Activated T-helper 1 cell treated with anti-CD3 and anti-CD28 coated beads, Interleukin-12 subunit alpha, Interleukin-12 subunit beta, Interleukin-2, Interleukin-4 antibody, amounts not matched to agents 30 ng/mL and 10 ng/mL and 1 ng/mL, durations not matched to agents 14 hours and 24 hours and 36 hours (primary cell): ENCODE measurements at places on chromosomes 7 and 10.

DNA sequence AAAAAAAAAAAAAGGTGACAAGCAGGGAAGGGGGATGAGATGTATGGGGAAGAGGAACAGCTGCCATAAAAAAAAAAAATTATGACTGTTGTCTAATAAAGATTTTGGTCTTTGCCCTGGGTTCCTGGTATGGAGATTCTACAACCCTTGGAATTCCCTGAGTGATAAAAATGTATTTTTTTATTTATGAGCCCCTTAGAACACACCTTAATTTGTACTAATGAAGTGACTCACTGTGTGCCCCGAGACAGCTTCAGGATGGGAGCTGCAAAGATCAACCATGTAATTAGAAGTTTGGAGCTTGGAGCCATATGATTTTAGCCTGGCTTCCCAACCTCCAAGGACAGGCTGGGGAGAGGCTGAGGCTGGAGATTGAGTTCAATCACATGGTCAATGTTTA is 69.7 kb downstream of the NHLRC2 start:
- DNase-seq = no peak

DNA sequence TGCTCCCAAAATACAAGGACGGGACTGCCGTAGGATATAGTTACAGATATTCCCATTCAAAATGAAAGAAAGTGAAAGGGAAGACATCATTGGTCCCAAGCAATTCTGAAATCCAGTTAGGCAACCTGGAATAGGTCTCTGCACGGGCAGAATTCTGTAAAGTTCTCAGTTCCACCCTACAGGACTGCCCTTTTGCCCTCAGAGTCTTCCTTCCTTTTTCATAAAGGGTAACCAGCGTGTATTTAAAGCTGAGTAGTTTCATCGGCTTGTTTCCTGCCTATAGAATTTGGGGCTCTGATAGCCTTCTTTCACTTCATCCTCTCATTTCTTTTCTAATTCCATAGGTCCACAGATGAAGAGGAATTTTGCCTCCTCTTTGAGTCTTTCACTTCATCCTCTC is 20.0 kb downstream of the COPG2 start:
- DNase-seq = no peak

DNA sequence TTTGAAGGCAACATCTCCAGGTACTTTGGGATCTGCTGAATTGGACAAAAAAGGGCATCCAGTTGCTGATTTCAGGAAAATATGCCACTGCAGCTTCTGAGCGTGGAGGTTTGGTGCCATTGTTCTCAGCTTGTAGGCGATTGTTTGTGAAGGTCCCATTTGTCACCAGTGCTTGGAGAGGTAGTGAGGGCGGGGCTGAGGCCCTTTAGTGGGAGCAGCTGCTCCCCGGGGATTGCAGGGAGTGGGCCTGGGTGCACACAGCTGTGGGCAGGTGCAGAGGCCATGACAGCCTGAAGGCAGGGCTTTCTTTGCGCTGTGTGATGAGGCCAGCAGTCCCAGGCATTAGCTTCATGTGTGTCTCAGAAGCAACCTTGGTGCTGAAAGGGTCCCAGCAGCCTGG is 3.9 kb downstream of the FAM20C start:
- DNase-seq = no peak

DNA sequence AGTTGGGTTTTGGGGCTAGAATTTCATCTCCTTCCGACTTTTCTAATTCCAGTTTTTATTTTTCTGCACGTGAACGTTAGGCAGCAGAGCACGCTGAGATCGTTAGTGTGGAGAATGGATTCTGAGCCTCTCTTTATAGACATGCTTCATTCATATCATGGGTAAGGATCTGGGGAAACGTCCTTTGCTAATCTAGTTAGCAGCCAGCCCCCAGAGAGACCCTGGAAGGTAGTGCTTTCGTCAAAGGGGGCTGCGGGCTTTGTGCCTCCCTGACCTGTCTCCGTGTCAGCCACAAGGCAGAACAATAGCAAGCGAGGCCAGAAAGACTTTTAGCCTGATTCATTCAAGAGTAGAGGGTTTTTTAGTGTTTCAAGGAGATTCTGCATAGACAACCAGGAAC is 196.3 kb upstream of the KLF6 start:
- DNase-seq = no peak

DNA sequence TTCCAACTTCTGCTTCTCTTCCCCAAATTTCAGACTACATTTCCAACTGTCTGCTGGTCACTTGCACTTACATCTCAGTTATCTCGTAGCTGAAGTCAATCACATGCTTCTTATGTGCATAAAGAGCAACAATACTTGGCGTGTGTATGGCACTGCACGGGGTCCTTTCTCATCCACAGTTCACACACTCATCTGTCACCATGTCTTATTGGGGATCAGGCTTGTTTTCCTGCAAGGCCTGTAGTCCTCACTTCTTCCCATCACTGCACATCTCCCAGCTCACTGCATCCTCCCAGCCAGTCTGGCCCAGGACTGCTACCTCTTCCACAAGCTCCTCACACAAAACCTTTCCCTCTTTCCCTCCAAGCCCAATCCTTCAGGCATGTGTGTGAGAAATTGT is 35.3 kb downstream of the NUDCD3 start:
- no peak for DNase-seq

DNA sequence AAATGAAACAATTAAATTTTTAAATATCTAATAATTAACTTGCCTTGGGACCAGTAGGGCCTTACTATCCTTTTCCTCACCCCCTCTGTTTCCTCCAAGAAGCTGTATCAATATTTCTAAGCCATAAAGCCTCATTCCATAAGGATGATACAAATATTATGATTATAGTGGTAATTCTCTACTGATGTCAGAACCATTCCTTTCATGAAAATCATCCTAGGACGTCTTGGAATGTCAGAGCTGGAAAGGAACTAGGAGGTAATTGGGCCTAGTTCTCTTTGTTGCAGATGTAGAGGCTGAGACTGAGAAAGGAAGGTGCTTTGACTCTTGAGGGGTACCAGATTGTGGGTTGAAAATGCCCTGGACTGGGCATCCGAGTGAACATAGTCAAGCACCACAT is 766.7 kb upstream of the GHITM start:
- DNase-seq = no peak

DNA sequence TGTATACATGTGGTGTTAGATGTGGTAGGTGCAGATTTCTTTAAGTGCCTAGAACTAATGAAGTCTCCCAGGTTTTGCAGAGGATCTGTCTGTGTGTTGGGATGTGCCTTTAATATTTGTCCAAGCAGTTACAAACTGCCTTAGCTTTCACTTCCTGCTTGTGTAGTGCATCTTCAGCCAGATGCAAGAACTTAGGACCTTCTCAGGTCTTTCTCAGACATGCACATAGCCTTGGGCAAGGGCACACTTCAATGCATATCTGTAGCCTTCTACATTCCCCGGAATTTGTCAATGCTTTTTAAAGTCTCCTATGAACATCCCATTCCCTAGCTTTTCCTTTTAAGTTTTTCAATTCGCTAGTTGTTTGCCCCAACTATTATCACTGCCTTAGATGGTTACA is 47.2 kb upstream of the SLC39A12 start:
- DNase-seq = no peak

- no peak for DNase-seq
These were observed 1.7 kb upstream of the CFAP43 start for GRCh38 chr10:104233817-104234216.

GRCh38 chr7:27520815-27521790 is 141.6 kb downstream of the HIBADH start:
- DNase-seq = no peak

DNA sequence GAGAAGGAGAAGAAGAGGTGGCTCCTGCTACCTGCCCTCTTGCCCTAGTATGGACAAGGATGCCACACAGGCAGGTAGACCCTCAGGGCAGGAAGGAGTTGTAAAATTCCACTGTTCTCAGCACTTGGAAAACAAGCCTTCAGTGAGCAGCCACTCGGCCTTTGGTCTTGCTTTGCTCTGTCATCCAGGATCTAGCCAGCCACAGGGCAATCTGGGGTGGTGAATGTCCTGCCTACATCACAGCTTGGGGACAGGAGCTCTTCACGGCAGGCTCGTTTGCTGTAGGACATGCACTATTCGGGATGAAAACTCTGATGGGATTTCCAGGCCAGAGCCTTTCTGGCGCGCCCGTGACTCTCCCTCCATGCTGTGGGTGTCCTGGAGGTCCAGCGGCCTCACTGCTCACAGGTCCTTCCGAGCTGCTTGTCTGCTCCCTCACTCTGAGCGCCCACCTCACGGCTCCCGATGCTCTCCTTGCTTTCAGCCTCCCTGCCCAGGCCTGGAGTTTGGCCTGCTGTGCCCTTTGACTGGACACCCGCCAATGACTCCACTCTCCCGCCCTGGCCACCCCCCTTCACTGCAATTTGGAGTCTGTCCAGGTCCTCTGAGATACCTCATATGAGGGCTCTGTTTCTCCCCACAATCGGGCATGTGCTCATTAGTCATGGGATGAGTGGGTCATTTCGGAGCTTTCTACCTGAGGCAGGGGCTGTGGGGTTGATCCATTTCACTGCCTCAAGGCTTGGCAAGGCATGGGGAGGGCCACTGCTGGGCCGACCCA is 227.2 kb upstream of the GRB10 start:
- no peak for DNase-seq

GRCh38 chr10:71383972-71384687 is 12.6 kb upstream of the CDH23 start:
- DNase-seq = peak; percentile 57

GRCh38 chr10:128047991-128048818 is 78.0 kb downstream of the MKI67 start:
- peak; percentile 11 for DNase-seq

GRCh38 chr10:110528224-110528996 is 30.7 kb downstream of the DUSP5 start:
- no peak for DNase-seq

DNA sequence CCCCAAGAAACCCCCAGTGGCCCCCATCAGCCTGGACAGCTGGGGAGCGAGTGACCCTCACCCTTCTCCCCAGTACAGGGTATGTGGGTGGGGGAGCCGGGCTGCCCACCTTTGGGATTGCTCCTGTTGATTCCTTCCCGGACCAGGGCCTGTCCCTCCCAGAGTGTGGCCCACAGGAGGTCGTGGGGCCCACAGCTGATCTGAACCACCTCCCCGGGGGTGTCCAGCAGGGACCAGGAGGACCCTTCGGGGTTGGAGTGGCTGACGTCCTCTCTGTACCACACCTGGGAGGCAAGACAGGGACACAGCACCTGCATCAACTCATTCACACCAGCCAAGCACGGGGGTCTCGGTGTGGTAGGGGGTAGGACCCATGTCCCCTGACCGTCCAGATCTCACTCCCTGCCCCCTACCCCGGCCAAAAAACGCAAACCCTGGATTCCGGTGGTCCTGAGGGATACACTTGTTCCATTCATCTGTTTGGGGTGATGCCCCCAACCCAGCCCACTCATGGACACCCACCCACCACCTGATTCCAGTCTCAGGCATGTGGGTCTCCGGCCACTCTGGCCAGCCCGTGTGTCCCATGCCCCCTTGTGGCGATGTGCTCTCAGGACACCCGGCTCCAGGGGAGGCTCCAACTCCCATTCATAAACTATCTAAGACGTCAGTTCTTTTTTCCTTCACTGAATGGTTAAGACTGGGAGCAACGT is 10.9 kb downstream of the TECPR1 start:
- no peak for DNase-seq

GRCh38 chr7:40306025-40306424 is 171.2 kb downstream of the SUGCT start:
- DNase-seq = no peak

GRCh38 chr7:79495544-79496272 is 42.2 kb upstream of the MAGI2 start:
- no peak for DNase-seq

DNA sequence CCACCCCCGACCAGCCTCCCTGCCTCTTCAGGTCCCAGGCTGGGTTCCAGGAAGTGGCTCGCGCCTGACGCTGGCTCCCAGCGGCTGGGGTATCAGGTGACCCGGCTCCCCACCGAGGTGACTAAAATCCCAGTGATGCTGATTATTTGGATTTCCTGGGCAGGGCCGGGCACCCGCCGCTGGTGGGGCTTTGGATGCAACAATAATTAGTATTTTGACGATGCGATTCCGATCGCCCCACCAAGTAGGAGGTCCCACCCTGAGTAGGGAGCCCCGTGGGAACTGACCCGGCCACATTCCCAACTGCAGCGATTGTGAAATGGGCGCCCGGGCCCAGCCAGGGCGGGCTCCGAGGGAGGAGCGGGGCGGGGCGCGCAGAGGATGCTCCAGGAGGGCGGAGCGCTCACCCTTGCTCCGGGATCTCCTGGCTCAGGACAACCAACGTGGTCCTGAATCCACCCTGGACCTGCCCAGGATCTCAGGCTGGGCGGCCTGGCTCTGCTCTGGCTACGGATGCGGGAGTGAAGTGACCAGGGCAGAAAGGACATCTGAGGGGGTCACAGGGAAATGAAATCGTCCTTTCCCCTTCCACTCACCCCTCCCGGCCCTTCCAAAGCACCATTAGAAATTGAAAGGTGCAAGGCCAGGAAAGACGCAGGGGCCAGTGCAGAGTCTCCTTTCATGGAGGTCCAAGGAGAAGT is 32.6 kb downstream of the DUSP5 start:
- DNase-seq = no peak

DNA sequence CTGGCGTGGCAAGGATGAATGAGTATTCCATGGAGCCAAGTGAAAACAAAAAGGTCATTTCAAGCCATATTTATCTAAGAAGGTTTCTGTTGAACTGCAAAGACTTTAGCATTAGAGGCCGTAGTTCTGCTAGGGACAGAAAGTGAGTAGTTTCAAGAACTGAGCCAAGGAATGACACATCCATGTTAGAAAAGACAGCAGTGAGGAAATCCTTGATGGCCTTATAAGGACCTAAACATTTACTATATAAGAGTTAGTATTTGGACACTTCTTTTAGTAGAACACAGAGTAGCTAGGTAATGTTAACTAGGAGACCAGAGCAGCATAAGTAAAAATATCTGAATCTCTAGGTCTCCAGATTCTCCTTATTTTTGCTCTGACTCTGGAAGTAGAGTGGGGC is 329.8 kb upstream of the SEMA3D start:
- no peak for DNase-seq

DNA sequence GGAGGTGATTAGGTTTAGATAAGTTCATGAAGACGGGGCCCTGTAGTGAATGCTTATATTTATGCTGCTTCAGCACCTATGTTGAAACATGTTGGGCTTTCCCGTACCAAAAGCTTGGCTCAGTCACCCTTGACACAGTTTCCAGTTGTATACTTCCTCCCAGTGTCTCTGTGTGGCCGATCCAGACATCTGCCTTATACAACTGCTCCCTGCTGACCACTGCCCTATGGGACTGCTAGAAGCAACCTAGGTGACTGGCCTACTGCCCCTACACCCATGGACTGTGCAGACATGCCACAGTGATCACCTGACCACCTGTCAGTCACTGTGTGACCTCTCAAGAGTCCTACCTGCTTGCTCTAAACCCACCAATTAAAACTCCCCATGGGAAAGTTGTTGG is 22.6 kb upstream of the TSPAN13 start:
- DNase-seq = no peak

GRCh38 chr10:121240011-121240410 is 358.2 kb downstream of the FGFR2 start:
- DNase-seq = no peak

GRCh38 chr7:5393748-5394147 is 29.9 kb downstream of the TNRC18 start:
- no peak for DNase-seq

GRCh38 chr10:59876695-59877094 is 29.7 kb downstream of the CCDC6 start:
- no peak for DNase-seq
